ENCODE measurements at places on chromosomes 5 and 9.

GRCh38 chr9:87545858-87546257, 48.2 kb downstream of the DAPK1 start:
- DNase-seq: no peak

DNA sequence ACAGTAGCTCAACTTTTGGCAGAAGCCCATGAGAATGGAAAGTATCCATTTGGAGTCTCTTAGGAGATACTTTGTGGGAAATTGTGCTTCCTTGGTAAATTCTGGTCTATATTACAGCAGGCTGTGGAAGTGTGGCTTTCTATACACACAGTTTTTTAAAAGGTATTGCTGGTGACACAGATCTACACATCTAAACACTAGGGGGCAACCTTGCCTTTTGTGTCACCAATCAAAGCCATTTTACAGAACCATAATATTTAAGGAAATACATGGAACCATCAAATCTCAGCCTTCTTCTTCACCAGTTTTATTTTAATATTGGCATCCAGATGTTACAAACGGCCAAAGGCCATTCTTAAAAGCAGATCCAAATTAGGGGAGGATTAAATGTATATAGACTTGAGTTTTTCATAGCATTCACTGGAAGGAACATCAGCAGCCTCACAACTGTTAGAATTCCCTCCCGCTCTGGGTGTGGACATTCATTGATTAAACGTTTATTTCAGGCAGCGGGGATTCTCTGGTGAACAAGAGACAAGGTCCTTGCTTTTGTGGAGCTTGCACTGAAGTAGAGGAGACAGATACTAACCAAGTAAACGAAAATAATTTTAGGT, 132.4 kb upstream of the EPB41L4A start:
- DNase-seq: no peak

DNA sequence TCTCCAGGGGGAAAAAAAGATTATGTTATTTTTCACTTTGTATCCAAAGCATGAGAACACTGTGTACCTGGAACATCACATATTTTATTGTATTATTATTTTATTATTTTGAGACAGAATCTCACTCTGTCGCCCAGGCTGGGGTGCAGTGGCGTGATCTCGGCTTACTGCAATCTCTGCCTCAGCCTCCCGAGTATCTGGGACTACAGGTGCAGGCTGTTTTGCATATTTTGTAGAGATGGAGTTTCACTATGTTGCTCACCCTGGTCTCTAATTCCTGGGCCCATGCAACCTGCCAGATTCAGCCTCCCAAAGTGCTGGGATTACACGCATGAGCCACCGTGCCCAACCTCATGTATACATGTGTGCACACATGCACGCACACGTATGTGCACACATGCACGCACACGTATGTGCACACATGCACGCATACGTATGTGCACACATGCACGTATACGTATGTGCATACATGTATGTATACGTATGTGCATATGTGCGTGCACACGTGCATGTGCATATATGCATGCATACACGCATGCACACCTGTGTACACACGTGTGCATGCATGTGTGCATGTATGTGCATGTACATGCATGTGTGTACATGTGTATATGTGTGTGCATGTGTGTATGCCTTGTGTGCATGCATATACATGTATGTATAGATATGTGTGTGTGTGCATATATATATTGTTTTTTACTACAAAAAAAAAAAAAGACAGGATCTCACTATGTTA, 9.5 kb upstream of the UGCG start:
- no peak for DNase-seq

DNA sequence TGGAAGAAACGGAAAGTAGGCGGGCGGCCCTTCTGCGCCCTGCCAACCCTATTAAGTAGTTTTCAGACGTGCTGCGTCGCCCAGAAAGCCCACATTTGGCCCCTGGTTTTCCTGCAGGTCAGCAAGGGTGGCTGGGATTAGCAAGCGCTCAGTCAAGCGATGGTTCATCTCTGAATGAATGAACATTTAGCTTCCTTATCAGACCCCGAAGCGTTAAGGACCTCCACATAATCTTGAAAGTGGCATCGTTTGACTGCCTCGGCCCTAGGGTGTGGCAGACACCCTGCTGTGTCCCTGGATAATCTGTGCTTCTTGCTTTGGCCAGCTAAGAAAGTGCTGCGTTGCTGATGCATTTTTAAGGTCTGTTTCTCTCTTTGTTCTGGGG, 684 bp downstream of the TOR1B start:
- DNase-seq: no peak

GRCh38 chr9:131366761-131367401, 27.0 kb upstream of the PRRC2B start:
- no peak for DNase-seq

DNA sequence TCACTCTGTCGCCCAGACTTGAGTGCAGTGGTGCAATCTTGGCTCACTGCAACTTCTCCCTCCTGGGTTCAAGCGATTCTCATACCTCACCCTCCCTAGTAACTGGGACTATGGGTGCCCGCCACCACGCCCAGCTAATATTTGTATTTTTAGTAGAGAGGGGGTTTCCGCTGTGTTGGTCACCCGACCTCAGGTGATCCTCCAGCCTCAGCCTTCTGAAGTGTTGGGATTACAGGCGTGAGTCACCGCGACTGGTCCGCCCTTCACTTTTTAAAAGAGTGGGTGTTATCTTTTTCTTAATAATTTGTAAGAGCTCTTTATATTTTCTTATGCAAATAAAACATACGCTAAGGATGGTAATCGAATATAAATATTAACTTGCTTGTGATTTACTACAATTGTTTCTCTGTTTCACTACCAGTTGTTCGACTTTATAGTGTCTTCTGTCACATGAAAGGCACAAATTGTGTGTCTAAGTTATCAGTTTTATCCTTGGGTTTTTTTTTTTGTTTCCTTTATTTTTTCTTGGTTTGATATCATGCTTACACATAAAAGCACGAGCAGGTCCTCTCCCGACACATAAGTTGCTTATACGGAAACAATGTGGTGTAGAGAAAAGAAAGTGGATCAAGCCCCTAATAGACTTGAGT, 1.9 kb upstream of the GPBP1 start:
- DNase-seq: no peak

DNA sequence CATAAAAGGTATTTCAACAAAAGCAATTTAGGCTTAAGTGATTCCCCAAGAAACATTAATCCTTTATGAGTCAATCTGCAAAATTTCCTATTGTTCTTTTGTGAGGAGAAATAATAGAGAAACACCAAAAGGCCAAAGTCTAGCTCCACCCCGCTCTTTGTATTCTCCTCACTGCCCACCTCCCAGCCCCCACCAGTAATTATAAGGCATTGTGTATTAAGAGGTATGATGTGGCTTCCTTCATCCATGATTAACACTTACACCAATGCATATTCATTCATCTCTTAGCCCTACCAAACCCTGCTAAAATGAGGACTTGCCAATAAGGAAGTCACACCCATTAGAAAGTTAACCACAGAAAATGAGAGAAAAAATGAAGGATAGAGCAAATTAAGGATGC, 105.3 kb upstream of the SPATA31D4 start:
- no peak for DNase-seq

All from T-helper 1 cell (primary cell).